ENCODE measurements at places on chromosomes 2 and 18.

DNA sequence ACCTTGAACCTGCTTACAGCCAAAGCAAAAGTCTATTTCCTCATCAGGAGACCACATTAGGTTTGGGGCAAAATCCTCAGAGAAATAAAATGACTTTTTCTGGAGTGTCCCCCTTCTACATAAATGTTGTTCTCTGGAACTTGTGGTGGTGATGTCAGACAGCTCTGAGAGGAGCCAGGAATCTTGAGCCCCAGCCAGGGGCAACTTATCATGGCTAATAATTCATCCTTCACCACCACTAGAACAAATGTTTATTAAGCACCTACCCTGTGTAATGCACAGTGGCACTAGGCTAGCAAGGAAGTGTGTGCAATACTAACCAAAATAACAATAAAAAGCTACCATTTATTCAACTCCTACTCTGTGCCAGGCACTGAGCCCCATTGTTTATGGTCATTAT, 9.0 kb upstream of the BMP10 start:
- no peak for DNase-seq

DNA sequence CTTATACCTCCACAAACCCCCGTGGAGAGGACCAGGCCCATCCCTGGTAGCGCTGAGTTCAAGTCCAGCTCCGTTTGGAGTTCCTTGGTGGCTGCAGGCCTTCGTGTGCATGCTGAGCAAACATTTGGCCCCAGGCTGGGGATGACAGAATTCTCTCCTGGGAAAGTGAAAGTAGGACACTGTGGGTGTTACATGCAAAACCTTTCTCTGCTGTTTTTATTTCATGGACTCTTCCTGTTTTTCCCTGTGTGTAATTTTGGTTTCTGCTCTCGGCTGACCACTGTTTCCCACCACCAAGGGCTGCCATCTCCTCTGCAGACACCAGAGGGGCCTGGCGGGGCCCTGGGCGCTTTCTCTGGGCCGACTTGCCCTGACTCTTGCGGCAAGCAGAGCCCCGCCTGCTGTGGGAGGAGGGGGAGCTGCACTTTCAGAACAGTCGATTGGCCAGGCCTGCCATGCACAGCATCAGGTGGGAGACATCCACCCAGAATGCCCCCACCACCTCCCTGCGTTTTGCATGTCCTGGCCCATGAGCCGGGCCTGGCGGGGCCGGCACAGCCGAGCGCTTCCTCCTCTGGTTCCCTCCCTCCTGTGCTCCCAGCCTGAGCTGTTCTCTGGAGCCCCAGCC, 102.4 kb downstream of the CABLES1 start:
- peak; percentile 75 for DNase-seq

DNA sequence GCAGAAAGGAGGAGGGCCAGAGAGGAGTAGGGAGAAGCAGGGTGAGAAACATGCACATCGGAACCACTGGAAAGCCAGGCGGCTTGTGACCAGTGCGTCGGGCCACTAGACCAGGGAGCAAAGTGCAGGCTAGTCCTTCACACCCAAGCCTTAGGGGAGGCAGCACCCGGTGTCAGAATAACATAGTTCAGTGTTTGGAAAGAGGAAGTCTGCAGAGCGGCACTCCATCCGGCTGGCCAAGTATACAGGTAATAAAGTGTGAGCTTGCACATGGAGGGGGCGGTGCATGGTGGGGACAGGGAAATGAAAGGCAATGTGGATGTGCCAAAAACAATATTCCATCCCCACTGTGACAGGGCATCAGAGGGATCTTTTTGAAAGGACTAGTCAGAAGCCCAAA, 69.7 kb downstream of the ZNF521 start:
- DNase-seq, result no peak

- DNase-seq, result peak; percentile 87
Measured at GRCh38 chr18:11688972-11689668, at the start of gene GNAL. Gene GNAL, plus strand, starts transcription at chr18:11689264. Its CDS starts 300 bp downstream, at chr18:11689564.

DNA sequence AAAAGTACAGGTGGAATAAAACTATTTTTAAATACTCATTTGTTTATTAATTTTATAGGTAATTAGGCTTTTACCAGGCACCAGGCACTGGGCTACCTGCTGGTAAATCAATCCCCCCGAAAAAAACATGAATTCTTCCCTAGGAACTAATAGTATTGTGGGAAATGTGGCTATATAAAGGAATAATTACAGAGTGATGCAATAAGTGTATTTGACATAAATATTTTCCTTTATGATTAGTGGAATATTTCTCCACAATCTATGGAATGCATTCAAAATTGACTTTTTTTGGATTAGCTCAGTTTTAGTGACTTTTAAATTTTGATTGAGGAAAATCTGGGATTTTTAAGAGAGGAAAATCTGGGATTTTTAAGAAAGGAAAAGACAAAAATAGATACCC, 109.7 kb upstream of the BZW1 start:
- DNase-seq, result no peak

DNA sequence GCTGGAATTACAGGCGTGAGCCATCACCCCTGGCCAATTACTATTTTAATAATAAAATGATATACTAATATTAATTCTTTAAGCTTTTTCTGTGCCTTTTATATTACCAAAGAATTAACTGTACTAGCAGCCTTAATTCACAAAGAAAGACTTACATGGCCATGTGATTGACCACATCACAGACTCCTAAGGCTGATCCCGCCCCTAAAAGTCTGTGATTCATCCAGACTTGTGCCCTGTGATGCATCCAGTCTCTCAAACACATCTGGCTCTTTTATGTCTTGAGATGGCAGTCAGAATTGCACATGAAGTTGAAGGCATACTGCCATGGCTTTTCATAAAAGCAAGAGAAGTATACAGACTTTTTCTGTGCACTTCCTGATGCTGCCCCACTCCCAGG, 91.7 kb downstream of the DTNA start:
- no peak for DNase-seq

- DNase-seq, result no peak
Measured at GRCh38 chr18:34718610-34719009, 8.5 kb downstream of the DTNA start.

DNA sequence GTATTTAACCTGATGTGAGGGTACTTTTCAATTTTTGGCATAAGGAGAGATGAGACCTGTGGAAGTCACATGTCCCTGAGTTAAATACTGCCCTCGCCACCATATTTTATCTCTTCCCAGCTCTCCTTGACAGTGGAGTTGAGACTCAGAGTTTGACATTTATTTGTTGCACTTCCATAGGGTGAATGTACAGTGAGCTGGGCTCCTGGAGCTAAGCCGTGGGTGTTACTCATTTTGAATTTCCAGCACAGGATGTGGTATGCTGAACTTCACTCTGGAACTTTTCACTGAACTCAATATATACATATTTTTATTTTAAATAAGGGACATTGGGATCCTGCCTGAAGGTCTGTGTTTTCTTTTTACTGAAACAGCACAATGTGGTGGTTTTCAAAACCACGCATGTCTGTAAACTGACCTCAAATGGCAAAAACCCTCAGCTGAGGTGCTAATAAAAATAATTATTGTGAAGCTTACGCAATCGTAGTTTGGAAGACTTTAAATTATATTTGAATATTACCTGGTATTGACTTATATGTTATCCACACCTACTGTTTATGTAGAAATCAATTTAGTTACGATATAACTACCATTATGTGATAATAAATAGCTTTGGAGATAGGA, 12.1 kb downstream of the RNF144A start:
- DNase-seq, result no peak

DNA sequence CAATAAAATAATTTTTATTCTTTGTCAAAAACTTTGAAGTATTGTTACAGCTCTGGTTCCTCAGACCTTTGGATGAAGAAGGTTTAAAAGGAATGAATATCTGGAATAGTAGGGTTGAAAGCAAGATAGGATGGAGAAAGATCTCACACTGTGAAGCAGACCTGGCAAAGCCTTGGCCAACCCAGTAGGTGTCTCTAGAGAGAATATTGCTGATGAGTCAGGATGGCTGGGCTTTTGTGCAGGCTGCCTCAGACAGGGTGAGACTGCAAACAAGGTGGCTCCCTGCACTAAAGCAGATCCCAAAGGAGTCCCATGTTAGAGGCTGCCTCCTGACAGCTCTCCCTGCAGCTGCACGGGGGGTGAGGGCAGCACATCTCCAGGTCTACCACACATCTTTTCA, 226.0 kb upstream of the ITGA4 start:
- DNase-seq, result no peak

GRCh38 chr2:12270876-12271588, 445.7 kb upstream of the TRIB2 start:
- no peak for DNase-seq

GRCh38 chr2:238506371-238507068, 79.8 kb downstream of the ASB1 start:
- DNase-seq, result no peak

- DNase-seq, result no peak
Measured at GRCh38 chr2:134117676-134118075, 136.2 kb upstream of the MGAT5 start.

DNA sequence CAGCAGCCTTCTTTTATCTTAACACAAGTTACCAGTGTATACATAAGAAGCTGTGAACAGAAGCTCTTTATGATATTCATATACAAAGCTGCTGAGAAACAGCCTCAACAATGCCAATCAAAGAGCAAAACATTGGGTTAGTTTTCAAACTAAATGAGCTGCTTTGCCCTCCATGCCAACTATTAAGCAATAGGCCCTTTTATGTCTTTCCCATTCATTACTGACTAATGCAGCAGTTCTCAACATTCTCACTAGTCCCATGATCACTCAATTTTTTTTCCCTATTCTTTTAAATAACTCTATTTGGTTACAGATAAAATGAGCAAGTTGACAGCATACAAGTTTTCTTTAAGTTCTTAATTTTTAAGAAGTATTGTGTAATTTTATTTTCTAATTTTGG, 57.9 kb upstream of the FRZB start:
- no peak for DNase-seq

- DNase-seq, result peak; percentile 99
Measured at GRCh38 chr18:21111346-21112139, at the start of gene ROCK1. Gene ROCK1, minus strand, starts transcription at chr18:21111813. Its CDS starts 903 bp downstream, at chr18:21110910.

- no peak for DNase-seq
Measured at GRCh38 chr2:159637988-159638501, 21.7 kb upstream of the BAZ2B start.

DNA sequence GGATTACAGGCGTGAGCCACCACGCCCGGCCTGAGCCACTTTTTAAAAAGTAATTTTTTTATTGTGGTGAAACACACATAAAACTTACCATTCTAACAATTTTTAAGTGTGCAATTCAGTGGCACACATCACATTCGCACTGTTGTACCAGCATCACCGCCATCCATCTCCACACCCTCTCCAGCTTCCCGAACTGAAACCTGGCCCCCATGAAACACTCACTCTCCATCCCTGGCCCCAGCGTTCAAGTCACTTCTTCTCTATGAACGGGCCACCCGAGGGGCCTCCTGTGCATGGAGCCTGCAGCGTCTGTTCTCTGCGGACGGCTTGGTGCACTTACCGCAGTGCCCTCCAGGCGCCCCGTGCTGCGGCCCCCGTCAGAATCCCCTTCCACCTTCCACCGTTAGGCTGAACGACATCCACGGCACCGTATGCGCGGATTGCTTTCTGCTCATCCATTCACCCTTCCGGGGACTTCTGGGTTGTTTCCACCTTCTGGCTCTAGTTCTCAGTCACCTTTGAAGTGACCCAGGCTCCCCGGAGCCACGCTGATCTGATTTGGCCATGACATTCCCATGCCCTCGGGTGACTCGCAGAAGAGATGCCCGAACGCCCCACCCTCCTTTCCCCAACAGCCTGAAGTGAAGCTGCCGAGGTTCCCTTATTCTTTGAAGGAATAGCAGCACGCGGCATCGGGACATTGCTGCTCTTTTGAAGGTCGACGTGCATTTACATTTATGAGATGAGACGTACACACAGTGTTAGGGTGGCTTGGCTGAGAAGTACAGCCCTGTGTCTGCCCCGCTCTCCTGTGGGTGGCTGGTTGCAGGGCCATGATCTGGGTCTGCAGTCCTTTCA, 134.4 kb downstream of the MBP start:
- DNase-seq, result no peak

GRCh38 chr2:179354739-179355537, 90.3 kb upstream of the SESTD1 start:
- no peak for DNase-seq

DNA sequence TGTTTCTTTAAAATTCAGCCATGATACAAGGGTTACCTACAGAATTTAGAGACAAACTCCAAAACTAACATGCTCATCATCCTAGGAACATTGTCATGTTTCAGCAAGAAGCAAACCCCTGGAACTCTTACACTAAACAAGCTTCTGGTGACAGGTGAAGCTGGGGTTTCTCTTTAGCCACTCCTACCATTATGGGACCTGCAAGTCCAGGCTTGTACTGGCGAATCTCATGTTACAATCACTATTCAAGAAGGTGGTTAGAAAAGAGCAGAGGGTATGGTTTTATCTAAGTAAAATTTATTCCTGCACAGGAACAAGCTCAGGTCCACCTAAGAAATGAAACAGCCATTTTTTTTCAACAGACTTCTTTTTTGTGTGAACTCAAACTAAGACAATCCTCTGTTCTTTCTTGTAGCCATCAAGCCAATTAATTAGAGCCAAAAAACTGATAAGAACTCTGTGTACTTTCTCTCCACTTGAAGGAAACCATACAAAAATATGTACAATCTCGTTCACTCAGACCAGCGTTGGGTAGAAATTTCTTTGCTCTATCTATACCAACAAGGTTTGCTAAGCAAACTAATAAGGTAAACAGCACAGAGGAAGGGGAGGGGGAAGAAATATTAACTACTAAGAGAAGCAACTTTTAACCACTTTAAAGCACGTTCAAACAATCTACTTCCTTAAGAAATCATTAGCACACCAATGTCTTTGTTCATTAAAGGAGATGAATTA, 63.3 kb upstream of the NEDD4L start:
- no peak for DNase-seq

GRCh38 chr2:215498431-215498830, 62.6 kb upstream of the FN1 start:
- DNase-seq, result no peak

GRCh38 chr2:79620679-79621078, 107.8 kb downstream of the CTNNA2 start:
- DNase-seq, result no peak

DNA sequence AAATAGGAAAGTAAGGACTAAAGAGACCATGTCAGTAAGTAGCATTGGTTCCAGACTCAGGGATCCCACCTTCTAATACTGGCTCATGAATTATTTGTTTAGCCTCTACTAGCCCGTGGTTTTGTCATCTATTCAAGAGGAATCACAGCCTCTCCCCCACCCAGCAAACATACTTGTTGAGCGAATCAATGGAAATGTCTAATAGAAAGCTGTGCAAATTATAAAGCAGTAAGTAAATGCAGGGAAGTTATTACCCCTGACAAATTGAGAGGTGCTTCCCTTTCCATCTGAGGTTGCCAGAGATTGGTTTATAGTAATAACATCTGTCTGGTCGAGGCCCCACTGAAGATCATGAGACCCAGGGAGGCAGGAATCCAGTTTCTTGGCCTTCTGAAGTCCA, 219.3 kb upstream of the OSR1 start:
- DNase-seq, result no peak

GRCh38 chr18:60295674-60296073, 76.9 kb downstream of the MC4R start:
- DNase-seq, result no peak

DNA sequence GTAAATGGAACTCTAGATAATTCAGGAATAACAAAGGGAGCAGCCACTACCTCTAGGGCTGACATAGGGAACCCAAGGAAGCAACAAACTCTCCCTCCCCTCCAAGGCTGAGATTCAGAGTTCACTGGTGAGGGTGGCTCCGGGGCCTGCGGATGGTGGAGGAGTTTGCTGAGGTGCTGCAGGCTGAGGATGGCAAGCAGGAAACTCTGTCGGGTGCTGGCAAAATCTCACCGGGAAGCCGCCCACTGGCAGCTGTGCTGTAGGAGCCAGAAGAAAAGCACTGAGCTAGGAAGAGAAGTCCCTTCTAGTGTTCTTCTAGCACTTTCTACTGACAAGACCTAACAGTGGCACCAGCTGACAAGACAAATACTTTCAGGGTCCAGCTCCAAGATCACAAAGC, 12.5 kb upstream of the HAAO start:
- DNase-seq, result no peak
